ENCODE measurements at places on chromosomes 12 and 14.

GRCh38 chr12:118058881-118059280 is 2.1 kb downstream of the WSB2 start:
- no peak for DNase-seq

GRCh38 chr12:48041591-48042423 is 37.5 kb upstream of the COL2A1 start:
- no peak for DNase-seq

DNA sequence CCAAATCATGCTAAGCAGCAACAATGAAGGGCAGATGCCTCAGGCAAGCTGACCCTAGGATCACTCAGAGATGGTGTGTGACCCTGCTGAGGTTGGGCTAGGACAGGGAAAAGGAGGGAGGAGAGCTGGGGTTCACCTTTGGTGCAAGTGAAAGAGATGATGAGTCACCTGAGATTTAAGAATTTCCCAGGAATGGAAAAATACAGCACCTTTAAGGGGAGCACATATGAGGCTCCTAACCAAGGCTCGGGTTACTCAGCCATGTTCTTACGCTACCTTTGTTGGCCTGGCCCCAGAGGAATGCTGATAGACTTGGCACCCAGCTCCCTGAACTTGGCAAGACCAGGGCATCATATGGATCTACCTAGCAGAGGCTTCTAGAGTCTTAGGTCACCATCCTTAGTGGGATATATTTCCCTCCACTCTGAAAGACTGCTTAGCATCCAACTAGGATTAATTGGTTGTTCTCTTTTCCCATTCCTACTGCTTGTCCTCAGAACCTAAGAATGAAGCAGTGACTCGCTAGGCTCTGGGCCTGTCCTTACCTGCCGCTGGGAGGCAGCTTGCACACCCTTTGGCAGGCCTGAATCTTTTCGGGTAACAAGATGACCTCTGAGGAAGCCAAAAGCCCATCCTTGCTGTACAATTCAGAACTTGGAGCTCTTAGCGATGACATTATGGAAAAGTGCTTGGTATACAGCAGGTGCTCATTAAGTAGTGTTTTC is 4.0 kb upstream of the NAA25 start:
- DNase-seq = no peak

GRCh38 chr14:53346988-53347387 is 193.9 kb upstream of the DDHD1 start:
- DNase-seq = no peak

DNA sequence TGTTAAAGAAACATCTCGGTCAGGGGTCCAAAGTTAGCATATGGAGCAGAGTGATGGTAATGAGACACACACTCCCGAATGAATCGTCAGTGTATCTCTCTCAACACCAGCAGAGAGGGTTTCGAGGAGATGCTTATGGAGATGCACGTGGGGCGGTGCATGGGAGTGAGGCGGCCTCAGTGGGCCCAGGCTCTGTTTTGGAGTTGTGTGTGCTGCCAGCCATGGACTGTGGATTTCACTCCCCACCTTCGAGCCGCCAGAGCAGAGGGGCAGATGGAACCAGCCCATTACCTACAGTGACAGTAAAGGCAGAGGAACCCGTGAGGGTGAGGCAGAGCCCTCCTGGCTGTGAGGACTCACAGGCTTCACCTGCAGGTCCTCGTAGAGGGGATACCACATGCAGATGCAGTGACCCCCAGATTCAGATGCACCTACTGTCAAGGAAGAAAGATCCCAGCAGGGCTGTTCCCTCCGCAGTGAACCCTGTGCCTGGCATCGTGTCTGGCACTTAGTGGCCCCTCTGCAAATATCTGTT is 68.2 kb downstream of the WDR20 start:
- DNase-seq = no peak
